ENCODE measurements at places on chromosomes 2 and 18. TPM values are rescaled to one million over a fixed set of nuclear protein-coding genes. Genes with fewer than 3 reads are reported as not detected.

The SERPINE2 gene
- total RNA-seq: 134 TPM

The HRH4 gene
- 0.15 TPM for total RNA-seq

The TANC1 gene
- 62.3 TPM for total RNA-seq

The STEAP3 gene
- 3.7 TPM for total RNA-seq

The C1GALT1C1L gene
- total RNA-seq: under 0.01 TPM

Data from melanocyte of skin (primary cell).